K562 (cell line): ENCODE measurements at places on chromosomes 6 and 20. TPM values are rescaled to one million over a fixed set of nuclear protein-coding genes. Genes with fewer than 3 reads are reported as not detected.

- DNase-seq, result no peak
Observed at GRCh38 chr6:122831511-122831910, 42.5 kb downstream of the SMPDL3A start.

NOX3 gene
- total RNA-seq, result not detected in 2 replicates

IRF4 gene
- total RNA-seq, result 0.33 and 1.3 TPM in 2 replicates

KIF25 gene
- 0.24 TPM in 1 of 2 replicates, not detected in the other for total RNA-seq

GRCh38 chr6:5132731-5133130 lies 47.6 kb downstream of the PPP1R3G start:
- DNase-seq, result no peak

DNA sequence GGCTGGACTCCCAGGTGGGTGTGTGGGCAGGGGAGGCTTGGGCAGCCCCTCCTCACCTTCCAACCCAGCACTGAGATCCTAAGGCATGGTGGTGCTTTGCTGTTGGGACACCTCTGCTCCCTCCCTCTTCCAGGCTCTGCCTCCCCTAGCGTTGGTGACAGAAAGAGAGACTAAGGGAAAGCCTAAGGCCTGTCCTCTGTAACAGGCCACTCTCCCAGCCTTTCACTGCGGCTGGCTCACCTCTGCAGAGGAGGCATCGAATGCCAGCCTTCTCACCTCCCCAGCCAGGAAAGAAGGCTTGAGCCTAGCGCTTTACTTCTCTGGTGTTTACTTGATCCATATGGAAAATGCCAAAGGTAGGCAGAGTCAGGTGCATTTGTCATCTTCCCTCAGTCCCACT lies 3.5 kb upstream of the CDH26 start:
- no peak for DNase-seq

- DNase-seq, result no peak
Observed at GRCh38 chr6:45026003-45026516, 302.1 kb upstream of the RUNX2 start.

CLIC5 gene
- 0.04 and 0.31 TPM in 2 replicates for total RNA-seq

SLC22A2 gene
- not detected in 2 replicates for total RNA-seq

DNA sequence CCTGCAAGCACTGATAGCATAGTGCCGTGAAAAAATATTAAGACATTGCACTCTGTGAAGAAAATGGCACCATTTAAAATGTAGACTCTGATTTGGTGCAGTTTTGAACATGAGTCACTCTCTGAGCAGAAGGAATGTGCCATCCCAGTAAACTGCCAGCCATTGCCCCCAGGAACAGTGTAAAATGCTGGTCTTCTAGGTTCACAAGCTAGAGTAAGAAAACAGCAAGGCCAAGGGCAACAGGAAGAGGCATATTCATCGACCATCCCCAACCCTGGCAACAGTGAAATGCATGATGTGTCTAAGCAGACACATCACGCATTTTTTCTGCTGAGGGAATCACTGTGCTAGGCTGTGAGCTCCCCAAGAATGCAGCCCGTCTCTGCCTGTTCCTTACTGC lies 163.2 kb upstream of the RIN2 start:
- DNase-seq, result no peak

GRCh38 chr6:107308677-107309076 lies 150.7 kb downstream of the PDSS2 start:
- DNase-seq, result no peak
